ENCODE measurements at places on chromosomes 4 and X.

DNA sequence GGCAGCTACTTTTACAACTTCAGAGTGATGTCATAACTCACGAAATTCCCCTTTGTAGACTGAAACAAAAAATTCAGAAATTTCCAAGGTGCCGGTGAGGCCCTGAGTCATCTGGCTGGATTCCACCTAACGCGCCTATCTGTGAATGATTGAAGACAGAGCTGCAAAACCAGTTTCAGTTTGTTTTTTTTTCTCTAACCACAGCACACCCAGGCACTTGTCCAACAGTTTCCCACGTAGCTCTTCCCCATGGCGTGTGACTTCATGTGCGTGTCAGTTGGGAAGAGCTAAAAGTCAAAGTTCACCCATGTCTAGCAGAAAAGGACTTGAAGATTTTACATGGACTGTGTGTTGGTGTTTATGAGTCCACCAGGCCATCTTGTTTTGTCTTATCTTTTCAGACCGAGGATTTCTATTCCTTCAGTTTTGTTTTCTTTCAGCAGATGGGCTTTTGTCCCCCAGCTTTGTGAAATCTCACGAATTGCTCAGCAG is 16.4 kb downstream of the TCEANC start:
- DNase-seq = no peak

DNA sequence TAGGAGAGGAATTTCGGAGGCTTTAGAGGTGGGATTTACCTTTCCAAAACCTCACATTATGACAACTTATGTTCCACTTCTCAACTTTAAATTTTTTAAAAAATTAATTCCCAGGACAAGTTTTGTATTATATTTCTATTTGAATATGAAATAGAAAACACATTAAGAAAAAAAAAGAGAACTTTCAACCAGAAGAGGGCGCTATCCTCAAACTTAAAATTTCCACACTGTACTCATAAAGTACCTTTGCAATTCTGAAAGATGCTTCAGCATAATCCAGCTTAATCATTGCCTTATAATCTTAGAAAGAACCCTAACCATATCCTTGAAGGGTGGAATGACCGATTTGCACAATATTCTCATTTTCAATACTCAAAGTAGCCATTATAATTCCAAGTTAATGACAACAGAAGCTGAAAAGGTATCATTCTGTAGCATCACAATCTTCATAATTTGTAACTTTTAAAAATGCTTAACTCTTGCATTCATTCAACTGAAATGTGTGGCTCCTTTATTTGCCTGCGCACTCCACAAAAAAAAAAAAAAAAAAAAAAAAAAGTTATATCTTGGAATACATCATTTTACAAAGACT is 158.0 kb downstream of the KCNIP4 start:
- DNase-seq = no peak

DNA sequence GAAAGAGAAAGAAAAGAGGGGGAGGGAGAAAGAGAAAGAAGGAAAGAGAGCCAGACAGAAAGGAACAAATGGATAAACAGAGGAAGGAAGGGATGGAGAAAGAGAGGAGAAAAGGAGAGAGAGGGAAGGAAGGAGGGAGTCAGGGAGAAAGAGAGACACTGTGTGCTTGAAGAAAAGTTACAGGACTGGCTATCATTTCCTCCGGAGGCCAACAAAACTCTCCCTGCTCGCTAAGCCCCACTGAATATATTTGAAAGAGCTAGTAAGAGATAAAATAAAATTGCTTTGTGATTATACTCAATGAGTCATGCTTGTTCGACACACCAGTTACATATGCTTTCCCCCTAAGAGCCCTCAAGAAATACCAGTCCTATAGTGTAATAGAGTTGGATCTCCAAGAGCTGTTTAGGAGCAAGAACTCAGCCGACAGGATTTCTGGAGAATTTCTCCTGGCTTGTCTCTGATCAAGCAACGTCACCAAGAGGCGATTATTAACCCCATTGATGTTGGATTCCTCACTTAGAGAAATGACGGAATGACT is 102.2 kb downstream of the MXRA5 start:
- no peak for DNase-seq

DNA sequence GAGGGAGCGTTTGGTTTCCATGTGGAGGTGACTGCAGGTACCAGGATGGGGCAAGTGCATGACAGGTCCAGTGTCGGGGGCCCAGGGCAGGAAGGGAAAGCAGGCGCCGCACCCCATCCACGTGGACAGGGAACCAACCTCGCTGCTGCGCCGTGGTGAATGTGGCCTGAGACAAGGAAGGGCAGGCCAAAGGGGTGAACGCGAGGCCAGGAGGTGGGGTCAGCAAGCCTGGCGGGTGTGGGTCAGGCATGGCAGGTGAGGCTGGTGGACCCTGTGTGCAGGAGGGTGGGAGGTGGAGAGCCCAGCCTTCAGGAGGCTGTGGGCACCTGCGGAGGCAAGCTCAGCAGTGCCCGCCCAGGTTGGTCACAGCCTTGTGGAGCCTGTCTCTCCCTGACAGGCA is 14.7 kb downstream of the SH3BP2 start:
- no peak for DNase-seq

DNA sequence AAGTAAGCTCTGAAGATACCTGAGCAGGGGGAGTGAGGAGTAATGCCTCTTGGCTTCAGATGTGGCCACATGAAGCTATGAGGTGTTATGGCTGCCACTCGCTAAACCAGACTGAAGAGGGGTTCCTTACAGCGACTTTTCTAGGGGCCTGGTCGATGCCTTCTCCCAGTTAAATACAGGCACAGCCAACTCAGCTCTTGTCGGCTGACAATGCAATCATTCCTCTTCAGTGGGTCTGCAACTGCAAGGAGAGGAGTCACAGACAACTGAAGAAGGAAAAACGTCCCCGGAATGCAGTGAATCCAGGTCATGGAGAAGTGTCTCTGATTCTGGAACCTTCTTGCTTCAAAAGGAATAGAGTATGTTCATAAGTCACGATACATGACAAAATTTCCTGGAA is 106.4 kb downstream of the RNF150 start:
- DNase-seq = no peak
